ENCODE measurements at places on chromosomes 13 and 19.

DNA sequence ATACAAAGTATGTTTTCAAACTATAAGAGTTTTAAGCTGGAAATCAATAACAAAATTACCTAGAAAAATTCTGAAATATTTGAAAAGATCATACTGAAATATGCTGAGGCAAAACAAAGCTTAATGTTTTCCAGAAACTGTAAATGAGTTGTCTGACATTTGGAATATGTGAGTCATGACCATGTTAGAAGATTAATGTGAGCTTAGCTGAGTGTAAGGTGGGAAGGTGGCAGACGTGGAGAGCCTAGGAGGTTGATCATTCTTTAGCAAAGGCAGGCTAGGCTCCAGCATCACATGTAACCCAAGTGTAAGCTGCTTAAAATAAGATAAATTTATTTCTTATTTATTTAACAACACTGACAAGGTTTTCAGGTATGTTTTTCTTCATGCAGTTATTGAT is 2086.1 kb upstream of the PCDH20 start:
- no peak for DNase-seq

- no peak for DNase-seq
These were observed 137.4 kb downstream of the DIAPH3 start for GRCh38 chr13:60026286-60026685.

DNA sequence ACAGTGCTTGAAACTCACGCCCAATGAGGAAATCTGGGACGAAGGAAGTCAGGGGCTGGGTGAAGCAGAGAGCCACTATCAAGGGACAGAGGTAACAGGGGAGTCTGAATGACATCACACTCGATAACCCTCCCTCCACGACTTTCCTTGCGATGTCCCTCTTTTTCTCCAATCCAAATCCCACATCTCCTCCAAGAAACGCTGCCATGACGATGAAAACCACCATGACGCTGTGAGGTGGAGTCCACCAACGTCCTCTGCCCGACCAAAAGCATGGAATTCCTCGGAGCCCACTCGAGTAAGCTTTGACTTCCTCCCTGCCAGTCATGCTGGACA is 967 bp downstream of the REXO1 start:
- DNase-seq = no peak

DNA sequence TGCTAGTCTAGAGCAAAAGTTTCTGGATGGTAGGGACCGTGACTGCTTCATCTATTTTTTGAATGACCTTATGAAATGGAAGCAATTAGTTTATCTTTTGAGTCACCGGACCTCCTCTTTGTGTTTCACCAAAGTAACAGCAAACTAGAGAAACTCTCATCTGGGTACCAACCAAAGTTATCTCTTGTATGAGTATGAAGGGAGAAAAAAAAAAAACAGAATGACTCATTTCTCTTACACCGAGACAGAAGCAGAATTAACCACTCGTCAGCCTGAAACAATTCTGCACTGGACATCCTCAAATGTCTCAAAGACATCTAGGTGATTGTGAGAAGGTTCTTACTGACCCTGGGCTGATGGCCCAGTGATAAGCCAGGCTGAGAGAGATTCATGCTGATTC is 18.3 kb downstream of the ZNF100 start:
- no peak for DNase-seq

- DNase-seq = no peak
These were observed 2.1 kb upstream of the HMG20B start for GRCh38 chr19:3570606-3571011.

- DNase-seq = no peak
These were observed 8.5 kb downstream of the ZNF557 start for GRCh38 chr19:7078008-7078407.
